ENCODE measurements at places on chromosomes 5 and 9.

GRCh38 chr5:74510476-74511075 lies 130.0 kb downstream of the ENC1 start:
- no peak for DNase-seq

- no peak for DNase-seq
Observed at GRCh38 chr9:112754578-112754977, 4.0 kb downstream of the SNX30 start.

GRCh38 chr5:14708551-14708950 lies 44.0 kb downstream of the OTULIN start:
- DNase-seq, result no peak

DNA sequence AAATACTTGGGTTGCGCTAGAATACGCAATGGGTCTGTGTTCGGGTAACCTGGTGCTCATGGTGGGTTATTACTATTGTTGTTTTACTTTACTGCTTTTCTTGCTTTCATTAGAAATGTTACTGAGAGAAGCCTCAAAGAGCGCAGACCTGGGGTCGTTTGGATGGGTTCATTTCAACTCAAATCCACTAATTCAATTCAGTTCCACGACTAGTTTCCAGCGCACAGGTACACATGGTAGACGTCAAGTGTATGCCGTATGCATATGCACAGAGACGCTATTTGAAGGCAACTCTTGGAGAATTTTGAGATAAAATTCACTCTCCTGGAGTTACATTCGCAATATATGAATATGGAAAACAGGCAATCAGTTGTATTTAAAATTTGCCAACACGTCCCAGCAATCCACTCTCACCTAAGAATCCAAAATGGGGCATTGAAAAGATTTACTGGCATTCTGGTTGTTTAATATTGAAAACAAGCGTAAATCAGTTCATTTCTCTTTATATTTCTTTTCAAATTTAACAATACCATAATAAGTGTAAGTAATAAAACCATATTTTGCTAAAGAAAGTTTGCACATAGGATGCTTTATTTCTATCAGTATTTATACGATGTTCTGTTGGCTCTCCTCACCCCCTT lies 4.4 kb upstream of the PAX5 start:
- no peak for DNase-seq

- DNase-seq, result no peak
Observed at GRCh38 chr5:170491479-170491878, 12.3 kb upstream of the KCNIP1 start.

DNA sequence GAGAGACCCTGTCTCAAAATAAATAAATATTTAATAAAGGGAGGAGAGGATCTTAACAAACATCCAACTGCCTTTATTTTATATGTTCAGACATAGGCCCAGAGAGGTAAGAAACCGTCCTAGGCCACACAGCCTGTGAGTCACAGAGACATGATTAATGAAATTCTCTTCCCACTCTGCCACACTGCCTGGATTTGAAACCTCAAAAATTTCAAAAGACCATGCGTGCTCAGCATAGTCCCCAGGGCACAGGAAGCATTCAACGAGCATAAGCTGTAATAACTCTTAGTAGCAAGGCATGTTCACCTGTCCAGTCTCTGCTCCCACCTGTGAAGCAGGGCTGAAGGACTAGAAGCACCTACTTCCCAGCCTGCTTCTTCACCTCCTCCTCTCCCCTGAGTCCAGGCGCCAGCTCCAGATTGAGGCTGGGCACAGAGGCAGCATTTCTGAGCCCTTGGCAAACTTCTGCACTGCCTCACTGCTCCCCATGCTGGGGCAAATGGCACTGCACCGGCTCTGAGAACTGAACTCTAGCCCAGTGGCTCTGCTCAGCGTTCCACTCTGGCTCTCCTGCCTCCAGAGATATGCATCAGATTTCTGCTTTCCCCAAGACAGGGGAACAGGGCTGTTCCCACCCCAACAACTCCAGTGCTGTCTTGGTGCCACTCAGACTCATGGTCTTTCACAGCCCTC lies 1.1 kb downstream of the FAT2 start:
- DNase-seq, result no peak

DNA sequence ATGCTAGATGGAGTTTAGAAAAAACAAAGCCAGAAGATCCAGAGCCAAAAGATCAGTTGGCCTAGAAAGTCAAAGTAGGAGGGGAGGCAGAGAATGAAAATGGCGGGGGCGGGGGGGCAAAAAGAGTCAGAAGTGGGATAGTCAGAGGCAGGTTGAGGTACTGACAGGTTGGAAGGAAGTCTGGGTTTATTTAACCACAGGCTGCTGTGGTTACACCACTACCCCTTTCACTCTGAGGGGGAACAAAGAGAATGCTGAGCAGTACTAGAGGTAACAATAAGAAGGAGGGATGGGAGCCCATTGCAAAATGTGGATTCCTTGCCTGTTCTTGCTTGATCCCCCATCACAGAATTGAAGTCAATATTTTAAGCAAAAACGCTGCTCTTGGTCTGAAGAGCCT lies 111.8 kb downstream of the CAVIN4 start:
- no peak for DNase-seq

DNA sequence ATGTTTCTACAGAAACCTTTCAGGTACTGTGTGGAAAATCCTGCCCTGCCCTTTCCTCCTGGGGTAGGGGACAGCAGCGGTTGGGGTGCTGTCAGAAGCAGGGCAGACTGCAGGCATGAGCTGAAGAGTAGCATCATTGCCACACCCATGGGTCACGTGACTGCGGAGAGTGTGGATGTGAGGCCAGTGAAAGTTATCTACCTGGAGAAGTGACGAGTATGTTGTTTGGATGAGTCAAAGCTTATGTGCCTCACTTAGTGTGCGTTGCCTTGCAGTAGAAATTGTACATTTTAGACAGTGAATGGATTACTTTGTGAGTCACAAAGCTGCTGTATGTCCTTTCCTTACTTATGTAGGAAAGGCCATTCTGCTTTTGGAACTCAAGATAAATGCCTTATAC lies 21.7 kb upstream of the ACTBL2 start:
- no peak for DNase-seq

DNA sequence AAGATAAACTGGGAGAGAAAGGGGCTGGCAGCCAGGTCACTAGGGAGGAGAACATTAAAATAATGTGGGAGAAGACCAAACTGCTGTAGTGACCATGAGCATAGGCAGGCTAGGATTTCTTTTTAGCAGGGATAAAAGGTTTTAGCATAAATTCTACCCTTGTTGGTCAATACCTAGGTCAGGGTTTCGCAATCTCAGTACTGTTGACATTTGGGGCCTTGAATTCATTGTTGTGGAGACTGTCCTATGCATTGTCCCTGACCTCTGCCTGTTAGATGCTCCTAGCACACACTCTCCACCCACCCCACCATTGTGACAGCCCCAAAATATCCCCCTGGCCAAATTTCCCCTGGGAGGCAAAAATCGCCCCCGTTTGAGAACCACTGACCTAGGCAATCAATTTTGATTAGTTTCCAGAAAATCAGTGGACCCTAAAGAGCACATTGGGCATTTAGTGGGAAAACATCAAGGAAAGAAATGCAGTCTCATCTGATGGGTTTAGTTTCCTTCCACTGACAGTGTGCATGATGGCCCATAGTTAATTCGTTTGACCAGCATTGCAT lies 181.4 kb downstream of the NTRK2 start:
- no peak for DNase-seq

DNA sequence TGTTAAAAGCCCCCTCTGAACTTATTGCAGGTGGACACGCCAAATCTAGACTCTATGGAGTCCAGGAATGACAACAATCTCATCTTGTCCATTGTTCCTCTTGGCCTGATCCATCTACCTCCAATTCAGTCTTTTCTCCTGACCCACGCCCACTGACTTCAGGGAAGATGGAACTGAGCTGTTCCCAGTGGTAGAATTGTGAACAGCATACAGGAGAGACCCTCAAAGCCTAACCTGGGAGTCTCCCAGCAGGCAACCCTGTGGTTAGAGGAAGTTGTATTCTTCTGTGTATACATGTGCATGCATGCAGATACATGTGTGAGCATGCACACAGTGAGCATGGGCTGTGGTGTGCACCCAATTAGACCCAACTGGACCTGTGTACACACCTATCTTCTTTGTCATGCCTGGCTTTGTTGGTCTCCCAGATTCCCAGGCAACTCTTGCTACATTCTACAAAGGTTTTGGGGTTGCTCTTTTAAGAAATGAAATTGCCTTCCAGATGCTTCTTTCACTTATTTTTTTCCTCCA lies 286.0 kb downstream of the ZSWIM6 start:
- DNase-seq, result no peak

DNA sequence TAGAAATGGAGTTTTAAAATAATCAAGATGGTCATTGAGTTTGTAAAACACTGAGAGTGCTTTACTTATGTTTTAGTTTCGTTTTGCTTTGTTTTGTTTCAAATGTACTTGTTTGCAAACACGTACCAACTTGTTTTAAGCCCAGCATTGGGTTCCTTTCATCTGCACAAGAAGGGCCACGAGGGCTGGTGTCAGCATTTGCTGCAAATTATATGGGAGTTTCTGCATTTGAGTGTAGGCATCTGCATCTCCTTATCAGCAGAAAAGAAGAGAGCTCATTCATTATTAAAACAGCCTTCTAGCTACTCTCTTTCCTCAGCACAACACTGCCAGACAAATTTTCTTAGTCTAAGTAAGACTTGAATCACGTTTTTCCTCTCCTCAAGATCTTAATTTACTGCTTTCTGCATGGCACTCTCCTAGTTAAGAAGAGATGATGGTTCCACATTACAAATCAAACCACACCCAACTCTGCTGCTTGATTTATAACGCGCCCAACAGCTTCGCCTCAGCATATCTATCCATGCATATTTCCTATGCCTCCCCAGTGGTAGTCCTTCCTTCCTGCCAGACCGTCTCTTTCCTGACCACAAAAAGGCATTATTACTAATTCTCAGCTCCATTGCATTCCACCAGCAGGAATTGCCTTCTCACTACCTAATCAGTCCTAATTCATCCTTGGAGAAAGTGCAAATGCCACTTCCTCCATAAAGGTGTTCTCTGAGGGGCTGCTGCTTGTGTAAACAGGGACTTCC lies 95.2 kb upstream of the CAST start:
- DNase-seq, result no peak

GRCh38 chr5:37080697-37081096 lies 168.5 kb downstream of the CPLANE1 start:
- no peak for DNase-seq

DNA sequence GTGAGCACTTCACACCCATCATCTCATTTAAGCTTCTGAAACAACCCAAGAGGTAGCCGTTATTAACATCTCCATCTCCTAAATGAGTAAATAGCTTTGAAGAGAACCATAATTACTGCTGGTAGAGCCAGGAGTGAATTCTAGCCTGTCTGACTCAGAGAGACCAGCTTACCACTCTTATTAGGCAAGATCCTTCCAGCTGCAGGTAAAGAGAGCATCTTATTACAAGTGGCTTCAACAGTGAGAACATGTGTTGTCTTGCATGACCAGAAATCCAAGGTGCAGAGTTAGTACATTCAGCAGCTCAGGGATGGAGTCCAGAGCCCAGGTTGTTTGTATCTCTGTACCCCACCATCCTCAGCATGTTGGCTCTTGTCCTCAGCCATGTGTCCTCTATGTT lies 10.9 kb upstream of the AFAP1L1 start:
- DNase-seq, result no peak

GRCh38 chr9:115494393-115494792 lies 376.4 kb upstream of the TNC start:
- no peak for DNase-seq

- no peak for DNase-seq
Observed at GRCh38 chr9:131275332-131276093, 797 bp downstream of the FAM78A start.

DNA sequence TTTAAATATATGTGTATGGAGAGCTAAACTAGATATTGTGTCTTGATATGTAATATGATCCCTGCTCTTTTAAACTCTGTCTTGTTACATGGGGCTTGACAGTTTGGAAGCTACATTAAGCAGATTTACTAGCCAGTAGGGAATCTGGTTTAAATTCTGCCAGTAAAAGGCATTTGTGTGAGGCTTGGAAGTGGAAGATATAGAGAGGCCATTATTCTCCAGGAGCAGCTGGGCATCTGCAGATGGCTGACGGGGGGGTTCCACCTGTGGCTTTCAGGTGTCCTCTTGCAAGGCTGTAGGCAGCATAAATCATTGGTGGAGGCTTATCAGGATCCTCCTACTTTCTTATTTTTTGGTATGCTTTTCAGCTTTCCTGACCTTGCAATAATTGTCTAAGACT lies 179.1 kb upstream of the FBXL7 start:
- DNase-seq, result no peak

- no peak for DNase-seq
Observed at GRCh38 chr5:67120032-67120431, 76.6 kb downstream of the CD180 start.

DNA sequence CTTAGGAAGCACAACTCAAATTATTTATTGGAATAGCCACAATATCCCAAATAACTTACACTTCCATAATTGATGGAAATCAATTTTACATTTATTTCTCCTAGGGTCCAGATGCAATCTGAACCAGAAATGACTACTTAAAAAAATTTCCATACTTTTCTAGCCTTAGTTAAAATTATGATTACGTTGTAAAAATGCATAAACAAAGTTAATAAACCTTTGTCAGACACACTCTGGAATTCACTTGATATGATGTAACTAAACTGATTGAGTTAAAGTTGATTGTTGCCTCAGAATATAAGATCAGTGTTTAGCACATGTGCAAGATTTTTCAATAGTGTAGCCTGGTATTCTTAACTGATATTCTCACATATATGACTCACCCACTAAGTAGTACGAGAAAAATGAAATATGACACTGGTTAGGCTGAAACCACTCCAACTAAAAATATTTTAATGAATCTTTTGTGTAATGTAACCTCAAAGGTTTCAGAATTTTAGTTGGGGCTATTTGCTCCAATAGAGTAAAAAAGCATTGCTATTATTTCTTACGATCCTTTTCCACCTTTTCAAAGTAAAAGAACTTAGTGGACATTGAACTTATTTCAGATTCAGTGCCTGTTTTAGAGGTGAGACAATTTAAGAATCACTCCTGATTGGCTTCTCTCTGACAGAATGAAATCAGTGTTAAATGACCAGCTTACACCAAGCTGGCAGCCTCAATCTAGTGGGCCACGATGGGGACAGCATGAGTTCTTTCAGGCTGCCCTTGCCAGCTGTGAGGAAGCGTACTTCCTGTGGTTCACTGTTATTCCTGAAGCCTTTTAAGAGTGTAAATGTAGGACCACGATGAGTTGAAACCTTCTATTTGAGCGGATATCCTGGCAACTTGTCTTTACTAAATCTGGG lies 277.2 kb upstream of the CDH9 start:
- no peak for DNase-seq

DNA sequence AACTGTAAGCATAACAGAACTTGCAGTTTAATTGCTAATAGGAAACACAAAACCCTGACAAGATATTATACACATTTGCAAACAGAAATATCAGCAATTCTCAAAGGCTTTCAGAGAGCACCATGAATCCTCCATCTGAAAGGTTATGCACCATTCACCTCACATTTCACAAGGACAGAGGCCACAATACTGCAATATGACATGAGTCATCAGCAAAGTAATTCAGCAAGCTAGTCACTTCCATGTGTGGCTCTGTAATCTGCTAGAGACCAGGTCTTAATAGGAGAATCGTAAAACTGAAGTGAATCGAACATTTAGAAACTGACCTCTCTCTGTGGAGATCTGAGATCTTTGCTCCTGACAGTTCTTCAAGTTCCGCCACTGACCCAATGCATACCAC lies 28.3 kb downstream of the IARS1 start:
- DNase-seq, result no peak
